ENCODE measurements at places on chromosomes 2 and 18. TPM values are rescaled to one million over a fixed set of nuclear protein-coding genes. Genes with fewer than 3 reads are reported as not detected.

The CNGA3 gene
- not detected for polyA plus RNA-seq

DNA sequence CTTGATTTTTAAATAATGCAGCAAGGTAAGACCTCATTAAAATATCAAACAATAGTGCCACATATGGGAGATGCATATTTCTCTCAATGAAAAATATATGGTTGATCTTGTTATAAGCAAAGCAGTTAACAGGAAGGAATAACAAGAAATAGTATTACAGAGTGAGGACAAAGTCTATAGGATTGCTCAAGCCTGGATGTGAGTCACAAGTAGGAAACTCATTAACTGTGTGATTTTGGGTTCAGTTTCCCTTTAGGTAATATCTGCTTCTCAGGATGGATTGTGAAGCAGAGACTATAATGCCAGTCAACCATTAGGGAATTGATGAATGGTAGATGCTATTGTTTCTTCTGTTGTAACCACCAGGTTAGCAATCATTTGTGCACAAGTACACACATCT is 42.9 kb upstream of the SPHKAP start:
- DNase-seq: no peak

GRCh38 chr2:9637330-9637729 is 6.5 kb upstream of the YWHAQ start:
- no peak for DNase-seq

GRCh38 chr2:23092831-23093230 is 292.1 kb upstream of the KLHL29 start:
- DNase-seq: peak; percentile 10

The SH3RF3 gene
- 5.4 TPM for polyA plus RNA-seq

DNA sequence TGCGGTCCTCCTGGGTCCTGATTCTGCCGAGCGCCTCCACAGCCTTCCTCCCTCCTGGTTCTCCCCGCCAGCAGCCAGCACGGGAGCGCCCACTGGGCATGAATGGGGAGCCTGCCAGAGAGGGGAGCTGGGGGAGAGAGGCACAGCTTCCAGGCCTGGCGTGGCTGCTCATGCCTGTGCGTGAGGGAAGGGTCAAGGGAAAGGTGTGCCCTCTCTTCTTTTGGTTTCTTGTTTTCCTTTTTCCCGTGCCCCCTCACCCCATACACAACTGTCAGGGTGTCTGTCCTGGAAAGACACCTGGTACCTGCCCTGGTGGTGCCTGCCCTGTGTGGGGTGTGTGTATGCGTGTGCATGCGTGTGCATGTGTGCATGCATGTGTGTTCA is 4.7 kb upstream of the NEURL3 start:
- DNase-seq: no peak

GRCh38 chr18:8303151-8303755 is 306.0 kb upstream of the RAB12 start:
- DNase-seq: no peak

DNA sequence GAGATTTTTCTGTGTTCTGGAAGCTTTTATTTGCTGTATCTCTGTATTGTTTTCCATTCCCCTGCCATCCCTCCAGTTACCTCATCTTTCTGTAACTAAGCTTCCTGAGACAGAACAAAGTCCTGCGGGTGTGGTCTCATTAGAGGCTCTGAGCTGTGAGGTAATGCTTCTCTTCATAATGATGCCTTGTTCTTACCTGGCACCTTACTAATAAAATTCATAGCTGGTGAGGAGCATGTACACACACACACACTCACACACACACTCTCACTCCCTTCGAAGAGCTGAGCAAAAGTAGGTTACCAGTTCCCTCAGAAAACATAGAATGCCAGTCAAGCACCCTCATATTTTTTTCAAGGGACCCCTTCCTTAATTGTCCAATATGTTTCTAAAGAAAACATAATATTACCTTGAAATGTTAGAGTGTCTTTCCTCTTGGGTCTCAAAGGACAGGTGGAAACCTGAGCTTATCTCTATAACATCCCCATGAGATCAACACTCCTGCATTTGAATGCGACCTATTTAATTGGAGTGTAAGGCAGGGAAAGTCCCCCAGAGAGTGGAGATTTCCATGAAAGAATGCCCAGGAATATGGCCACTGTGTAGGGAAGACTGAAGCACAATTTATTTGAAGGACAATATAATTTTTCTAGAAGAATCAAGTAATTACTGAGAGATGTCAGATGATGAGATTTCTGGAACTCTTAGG is 161.6 kb upstream of the NCK2 start:
- DNase-seq: no peak

DNA sequence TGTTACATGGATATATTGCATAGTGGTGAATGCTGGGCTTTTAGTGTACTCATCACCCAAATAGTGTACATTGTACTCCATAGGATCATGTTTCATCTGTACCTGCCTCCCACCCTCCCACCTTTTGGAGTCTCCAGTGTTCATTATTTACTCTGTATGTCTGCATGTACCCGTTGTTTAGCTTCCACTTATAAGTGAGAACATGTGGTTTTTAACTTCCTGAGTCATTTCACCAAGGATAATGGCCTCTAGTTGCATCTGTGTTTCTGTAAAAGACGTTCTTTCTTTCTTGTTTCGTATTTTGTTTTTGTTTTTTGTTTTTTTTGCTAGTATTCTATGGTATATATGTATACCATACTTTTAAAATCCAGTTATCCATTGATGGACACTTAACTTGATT is 107.5 kb downstream of the MSTN start:
- no peak for DNase-seq

GRCh38 chr2:128662051-128662471 is 343.4 kb upstream of the HS6ST1 start:
- no peak for DNase-seq

- no peak for DNase-seq
These were observed 118.7 kb downstream of the ZFP36L2 start for GRCh38 chr2:43107679-43108078.

GRCh38 chr2:88199912-88200682 is 30.0 kb downstream of the THNSL2 start:
- no peak for DNase-seq

The VIL1 gene
- polyA plus RNA-seq: 0.75 TPM

DNA sequence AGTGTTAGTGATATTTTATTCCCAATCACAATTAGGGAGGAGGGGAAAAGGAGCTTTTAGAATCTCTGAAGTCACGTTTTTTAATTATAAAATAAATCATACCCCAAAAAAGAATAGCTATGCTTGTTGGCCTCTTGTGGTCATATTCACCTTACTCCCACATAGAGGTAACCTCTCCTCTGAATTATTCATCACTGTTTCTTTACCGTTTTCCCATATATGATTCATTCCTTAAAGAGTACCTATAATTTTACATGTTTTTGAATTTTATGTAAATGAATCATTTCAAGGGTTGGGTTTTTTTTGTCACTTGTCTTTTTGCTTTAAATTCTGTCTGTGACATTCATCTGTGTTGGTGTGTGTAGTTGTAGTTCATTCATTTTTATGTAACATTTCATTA is 110.6 kb upstream of the CD302 start:
- no peak for DNase-seq

The HOXD4 gene
- polyA plus RNA-seq: 66.2 TPM

The CTNNA2 gene
- 3.4 TPM for polyA plus RNA-seq

- DNase-seq: no peak
These were observed 549.8 kb upstream of the NRXN1 start for GRCh38 chr2:51581636-51582267.

DNA sequence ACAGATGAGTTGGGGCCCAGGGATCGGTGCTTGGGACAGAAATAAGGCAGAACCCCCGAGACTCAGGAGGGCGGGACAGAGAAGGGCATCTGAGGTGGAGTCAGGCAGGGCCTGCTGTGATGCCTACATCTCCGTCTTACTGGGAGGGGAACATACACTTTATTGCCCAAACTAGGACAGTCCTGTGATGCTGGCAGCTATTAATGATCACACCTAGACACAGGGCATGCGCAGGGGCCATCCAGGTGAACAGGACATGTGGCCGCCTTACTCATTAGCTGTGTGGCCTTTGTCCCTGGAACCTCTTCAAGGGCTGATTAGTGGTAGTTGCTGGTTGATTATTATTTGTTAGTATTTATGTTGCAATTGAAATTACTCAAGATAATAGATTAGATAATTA is 33.2 kb downstream of the MLPH start:
- no peak for DNase-seq

The RFX8 gene
- polyA plus RNA-seq: 1.1 TPM

DNA sequence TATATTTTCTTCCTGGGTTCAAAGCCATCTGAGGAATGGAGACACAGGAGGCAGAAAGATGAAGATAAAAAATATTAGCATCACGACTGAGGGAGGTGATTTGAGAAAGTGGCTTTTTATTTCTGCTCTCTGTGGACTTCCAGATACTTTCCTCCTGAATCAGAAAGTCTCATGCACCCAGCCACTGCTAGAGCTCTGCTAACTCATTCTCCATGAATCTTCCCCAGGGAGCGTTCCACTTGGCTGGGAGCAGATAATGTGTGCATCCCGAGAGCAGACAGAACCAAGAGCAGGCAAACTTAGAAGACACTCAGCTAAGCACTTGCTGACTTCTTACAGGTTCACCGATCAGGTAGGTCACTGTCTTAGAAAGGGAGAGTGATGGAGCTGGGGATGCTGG is 264.1 kb upstream of the THUMPD2 start:
- no peak for DNase-seq

DNA sequence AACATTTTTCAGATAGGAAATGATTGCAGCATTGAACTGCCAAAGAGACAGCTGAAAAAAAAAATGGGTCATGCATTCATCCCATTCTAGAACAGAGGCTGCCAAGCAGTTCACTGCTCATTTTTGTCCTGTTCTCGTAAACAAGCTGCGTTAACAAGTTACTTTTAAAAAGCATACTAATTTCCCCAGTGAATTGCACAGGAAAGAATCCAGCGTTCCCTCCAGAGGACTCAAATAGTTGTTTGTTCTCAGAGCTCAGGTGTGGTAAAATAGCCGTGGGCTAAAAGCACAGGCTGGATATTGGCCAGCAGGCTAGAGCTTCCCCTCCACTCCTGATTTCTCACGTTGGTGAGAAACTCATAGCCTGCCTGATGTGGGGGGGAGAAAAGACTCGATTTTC is 76.1 kb upstream of the AQP4 start:
- no peak for DNase-seq

The FASTKD1 gene
- 37.8 TPM for polyA plus RNA-seq

DNA sequence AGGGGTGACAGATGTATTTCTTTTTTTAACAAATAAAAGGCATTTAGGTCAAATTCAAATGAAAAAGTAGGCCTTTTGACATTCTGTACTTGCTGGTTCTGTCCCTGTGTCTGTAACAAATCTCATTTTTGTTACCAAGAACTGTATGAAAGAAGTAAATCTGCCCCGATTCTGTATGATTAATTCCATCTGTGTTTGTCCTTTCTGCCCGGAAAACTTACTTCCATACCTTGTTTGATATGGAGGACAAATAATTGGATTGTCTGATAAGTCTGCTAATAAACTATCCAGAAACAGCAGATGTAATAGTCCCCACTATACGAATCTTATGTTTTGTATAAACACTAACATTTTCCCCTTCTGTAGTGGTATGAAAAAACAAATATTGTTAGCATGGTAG is 69.8 kb downstream of the MEX3C start:
- DNase-seq: no peak

DNA sequence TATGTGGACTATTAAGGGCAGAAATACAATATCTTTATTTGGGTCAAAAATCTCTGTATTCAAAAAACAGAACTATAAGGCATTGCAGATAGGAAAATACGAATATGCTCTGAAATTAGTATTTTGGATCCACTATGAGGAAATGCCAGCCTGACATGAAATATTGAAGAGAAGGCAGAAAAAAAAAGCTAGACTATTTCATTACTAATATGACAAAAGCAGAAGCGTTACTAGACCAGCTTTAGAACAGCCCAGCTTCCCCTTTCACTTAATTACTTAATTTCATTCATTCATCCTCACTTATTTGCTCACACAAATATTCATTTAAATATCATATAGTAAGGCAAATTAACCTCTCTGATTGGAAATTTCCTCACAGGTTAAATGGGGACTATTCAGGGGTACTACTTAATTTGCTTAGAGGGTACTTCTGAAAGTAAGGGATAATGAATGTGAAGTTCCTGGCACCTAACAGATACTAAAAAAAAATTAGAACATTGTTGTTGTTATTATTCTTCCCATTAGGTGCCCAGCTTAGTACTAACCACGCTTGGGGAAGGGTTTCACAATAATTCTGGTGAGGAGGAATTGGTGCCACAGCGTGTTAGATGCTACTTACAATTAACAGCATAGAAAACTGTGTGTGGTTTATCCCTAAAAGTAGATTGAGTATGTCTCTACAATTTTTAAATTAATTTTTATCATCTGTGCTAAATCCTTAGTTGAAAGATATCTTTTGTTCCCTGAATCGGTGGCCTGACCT is 71.1 kb upstream of the CTLA4 start:
- DNase-seq: no peak

- DNase-seq: no peak
These were observed 2.7 kb downstream of the HRH4 start for GRCh38 chr18:24462838-24463775.

The PELI1 gene
- polyA plus RNA-seq: 36.0 TPM

The SERPINB3 gene
- polyA plus RNA-seq: not detected

- no peak for DNase-seq
These were observed 25.2 kb upstream of the SIX3 start for GRCh38 chr2:44916291-44916690.

DNA sequence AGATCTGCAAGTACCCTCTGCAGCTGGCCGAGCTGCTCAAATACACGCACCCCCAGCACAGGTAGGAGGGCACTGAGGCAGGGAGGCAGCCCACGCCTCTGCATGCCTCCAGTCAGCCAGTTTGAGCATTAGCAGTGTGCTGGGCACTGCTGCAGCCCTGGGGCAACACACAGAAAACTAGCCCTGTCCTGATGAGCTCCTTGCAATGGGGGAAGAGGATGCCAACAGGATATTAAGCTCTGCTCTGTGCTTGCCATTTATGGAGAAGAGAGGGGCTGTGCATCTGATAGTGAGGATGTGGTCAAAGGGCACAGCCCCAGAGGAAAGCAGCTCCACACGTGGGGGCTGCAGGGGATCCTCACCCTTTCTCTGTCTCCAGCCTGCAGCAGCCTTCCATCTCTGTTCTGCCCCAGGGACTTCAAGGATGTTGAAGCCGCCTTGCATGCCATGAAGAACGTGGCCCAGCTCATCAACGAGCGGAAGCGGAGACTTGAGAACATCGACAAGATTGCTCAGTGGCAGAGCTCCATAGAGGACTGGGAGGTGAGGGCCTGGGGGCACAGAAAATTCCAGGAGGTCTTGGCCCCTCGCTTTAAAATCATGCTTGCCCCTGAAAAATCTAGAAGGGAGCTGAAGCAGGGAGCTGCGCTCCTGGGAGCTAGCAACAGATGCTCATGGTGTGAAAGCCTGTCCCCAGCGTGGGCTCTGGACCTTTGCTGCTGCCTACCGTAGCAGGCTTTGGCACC is 51.7 kb downstream of the FAM168B start:
- DNase-seq: no peak
